ENCODE measurements at places on chromosomes 5 and 9. TPM values are rescaled to one million over a fixed set of nuclear protein-coding genes. Genes with fewer than 3 reads are reported as not detected.

Gene GRIN1
- not detected for total RNA-seq

Gene ZFP62
- 19.7 TPM for total RNA-seq

Gene TOPORS
- 8.6 TPM for total RNA-seq

Gene BTNL3
- total RNA-seq = not detected

DNA sequence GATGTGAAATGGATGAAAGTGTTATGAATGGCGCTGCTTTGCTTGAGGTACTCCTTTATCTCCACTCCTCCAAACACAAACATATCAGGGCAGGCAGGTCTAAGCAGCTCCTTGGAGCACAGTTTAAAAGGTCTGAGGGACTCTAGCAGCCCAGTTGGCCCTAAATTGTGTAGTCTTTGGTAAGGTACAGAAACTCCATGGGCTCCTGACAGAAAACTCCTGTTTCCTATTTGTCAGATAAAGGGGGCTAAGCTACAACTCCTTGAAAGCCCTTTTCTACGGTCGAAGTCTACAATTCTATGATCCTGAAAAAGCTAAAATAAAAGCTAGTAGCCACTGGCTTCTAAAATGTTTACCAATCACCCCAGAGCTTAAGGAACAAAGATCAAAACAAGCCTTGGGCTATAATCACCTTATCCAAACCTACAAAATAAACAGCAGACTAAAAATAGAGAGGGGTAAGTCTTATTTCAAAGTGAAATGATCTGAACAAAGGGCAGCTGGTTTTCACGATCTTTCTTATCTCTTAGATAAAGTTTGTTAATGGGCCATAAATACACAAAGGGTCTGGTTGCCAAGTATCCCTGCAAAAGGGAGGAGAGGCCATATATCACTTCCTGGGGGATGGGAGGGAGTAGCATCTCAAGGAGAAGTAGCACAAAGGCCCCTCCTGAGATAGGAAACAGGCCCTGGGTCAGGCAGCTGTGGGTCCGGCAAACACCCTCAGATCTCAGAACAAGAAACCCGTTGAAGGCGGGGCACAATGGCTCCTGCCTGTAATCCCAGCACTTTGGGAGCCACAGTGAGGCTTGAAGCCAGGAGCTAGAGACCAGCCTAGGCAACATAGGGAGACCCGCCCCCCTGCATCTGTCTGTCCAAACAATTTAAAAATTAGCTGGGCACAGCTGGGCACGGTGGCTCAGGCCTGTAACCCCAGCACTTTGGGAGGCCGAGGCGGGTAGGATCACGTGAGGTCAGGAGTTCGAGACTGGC lies 28.3 kb upstream of the DENND4C start:
- DNase-seq = no peak

DNA sequence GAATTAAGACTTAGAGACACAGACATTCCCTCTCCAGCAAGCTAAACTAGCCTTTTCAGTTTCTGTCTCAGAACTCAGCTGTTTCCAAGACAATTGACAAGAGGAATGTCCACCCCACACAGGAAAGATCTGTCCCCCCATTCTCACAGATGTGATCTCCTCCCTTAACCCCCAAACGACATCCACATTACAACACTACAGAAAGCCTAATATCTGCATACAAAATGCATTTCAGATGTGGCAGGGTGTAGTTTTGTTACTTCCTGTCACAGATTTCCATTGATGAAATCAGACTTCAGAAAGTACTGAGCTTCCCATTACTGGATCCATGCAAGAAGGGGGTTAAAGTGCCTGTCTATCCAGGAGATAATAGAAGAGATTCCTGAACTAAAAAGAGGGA lies 2.9 kb upstream of the ARSI start:
- DNase-seq = no peak

DNA sequence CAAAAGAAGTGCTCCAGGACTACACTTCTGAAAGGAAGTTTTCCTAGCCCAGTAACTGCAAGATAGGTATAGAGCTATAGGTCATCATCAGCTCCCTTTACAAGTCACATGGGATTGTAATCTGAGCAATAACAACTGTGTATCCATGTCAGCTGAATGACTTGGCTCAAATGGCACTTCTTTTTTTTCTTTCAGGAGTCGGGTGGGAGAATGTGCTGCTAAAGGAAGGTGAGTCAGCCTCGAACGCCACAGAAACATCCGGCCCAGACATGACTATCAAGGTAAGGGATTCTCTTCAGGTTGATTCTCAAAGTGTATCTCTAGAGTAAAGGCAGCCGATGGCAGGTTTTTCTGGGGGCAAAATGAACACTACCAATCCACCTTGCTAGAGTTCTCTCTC lies 192.2 kb downstream of the C9orf152 start:
- DNase-seq = no peak

- DNase-seq = peak; percentile 88
Measured at GRCh38 chr9:134488331-134489280, 153.0 kb upstream of the COL5A1 start.

- DNase-seq = peak; percentile 94
Measured at GRCh38 chr9:121743441-121744001, 92.1 kb downstream of the DAB2IP start.

GRCh38 chr9:88992556-88992955 lies 1.3 kb downstream of the S1PR3 start:
- peak; percentile 69 for DNase-seq

DNA sequence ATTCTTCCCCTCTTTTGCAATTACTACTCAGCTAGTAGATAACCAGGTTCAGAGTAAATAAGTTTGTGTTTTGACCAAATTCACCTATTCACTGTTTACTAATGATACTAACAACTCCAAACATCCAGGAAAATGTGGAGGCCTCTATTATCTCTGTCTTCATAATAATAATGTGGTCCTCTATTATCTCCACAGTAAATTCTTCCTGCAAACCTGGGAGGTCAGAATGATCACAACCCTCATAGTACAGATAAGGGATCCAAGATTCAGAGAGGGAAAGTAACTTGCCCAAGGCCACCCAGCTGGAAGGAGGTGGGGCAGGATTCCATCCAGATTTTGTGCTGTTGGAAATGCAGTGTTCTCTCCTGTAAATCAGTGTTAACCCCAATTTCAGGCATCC lies 9.6 kb upstream of the MSX2 start:
- no peak for DNase-seq

GRCh38 chr5:43839218-43839617 lies 236.2 kb downstream of the NNT start:
- DNase-seq = no peak

- DNase-seq = no peak
Measured at GRCh38 chr9:131012023-131012334, 3.0 kb downstream of the LAMC3 start.

DNA sequence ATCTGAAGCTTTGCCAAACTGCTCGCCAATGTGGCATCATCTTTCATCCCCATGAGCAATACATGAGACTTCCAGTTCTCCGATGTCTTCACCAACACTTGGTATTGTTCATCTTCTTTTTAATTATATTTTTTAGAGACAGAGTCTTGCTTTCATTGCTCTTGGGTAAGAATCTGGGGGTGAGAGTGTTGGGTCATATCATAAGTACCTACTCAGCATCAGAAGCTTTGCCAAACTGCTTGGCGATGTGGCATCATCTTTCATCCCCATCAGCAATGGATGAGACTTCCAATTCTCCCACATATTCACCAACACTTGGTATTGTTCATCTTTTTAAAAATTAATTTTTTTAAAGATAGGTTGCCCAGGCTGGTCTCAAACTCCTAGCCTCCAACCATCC lies 30.9 kb upstream of the ZDHHC11B start:
- DNase-seq = no peak

DNA sequence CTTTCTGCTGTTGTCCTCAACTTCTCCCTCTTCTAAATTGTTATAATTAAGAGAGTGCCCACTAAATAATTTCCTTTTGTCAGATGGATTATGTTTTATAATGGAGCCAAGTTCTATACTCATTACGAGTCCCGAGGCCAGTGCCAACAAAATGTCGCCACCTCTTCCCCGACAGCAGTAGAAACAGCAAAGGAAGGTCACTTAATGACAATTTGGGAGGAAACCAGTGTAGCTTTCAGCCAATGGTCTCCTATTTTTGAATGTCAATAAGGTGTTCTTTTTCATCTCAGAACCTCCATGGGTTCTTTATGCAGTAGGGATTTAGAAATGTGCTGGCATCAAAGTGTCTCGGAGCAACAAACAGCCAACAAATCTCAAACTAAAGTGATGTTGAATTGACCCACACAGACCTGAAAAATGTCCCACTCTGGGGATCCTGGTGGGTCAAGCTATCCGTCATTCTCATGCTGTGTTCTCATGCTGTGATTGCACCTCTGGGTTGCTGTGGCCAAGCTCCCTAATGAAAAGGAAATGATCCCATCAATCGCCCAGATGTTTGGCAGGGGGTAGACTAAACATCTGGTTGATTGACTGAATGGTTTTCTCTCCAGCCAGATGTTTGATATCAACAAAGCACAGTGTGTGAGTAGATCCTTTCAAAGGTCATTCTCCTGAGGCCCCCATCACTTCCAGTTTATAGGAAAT lies 291.9 kb downstream of the DMAC1 start:
- peak; percentile 78 for DNase-seq

DNA sequence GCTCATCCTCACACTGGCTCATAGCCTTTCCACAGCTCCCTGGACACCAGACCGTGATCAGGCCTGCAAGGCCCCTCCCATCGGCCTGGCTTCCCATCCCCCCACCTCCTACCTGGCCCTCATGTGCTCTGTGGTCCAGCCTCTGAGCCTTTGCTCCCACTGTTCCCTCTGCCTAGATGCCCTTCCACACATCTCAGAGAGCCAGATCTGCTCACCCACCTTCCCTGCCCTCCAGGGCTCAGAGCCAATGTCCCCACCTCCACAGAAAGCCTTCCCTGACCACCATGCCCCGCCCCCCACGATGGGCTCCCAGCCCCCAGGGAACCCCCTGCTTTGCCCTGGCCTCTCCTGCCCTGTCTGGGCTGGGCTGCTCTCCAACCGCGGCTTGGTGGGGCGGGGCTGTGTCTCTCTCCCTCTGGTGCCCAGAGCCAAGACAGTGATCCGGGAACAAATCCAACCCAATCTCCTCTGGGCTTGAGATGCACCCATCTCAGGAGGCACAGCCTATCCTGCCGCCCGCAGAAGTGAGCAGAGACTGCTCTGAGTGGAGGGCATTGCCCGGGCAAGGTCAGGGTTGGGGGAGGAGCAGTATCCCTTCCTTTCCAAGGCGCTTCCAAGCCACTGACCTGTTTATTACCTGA lies 1.6 kb downstream of the NINJ1 start:
- peak; percentile 92 for DNase-seq

DNA sequence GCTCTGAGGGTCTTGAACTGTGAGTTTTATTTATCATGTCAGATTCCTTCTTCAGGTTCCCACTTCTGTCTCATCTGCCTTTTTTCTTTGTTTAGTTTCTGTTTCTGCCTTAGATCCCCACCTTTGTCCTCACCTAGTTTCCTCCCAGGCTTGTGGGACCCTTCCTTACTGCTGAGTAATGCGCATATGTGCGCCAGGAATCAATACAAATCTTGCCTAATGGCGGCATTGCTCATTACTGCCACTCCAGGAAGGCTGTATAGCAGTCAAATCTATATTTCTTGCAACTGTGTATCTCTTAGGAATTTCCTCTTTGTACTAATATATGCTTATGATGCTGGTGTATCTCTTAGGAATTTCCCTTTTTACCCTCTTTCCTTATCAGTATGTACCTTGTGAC lies 465.4 kb downstream of the DMRT2 start:
- DNase-seq = no peak

- no peak for DNase-seq
Measured at GRCh38 chr5:118126159-118126558, 862.2 kb downstream of the DTWD2 start.

DNA sequence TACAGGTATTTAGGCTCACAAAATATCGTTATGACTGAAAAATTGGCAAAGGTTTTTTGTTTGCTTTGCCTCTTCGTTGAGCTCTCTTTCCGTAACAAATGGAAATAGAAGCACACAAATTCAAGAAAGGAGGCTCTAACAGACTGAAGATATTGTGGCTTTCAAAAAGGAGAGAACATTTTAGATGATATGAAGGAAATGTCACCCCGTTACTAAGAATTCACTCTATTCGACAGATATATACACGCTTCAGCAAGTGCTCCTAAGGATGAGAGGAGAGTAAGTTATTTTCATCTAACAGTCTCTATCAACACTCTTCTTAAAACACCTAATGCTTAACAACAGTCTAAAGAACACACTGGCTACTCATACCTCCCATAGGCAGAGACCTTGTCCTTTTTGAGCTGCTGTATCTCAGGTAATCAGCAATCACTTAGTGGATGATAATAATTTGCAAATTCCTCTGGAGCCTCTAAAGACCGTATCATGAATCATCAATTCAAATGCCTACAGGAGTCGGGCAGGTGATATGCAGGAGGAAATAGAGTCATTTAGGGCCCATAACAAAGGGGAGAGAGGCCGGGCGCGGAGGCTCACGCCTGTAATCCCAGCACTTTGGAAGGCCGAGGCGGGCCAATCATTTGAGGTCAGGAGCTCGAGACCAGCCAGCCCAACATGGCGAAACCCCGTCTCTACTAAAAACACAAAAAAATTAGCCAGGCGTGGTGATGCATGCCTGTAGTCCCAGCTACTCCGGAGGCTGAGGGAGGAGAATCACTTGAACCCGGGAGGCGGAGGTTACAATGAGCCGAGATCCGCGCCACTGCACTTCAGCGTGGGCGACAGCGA lies 1.4 kb upstream of the HSDL2 start:
- peak; percentile 21 for DNase-seq

All from right cardiac atrium (tissue), 5 donors.